ENCODE measurements at places on chromosomes 6 and 20.

DNA sequence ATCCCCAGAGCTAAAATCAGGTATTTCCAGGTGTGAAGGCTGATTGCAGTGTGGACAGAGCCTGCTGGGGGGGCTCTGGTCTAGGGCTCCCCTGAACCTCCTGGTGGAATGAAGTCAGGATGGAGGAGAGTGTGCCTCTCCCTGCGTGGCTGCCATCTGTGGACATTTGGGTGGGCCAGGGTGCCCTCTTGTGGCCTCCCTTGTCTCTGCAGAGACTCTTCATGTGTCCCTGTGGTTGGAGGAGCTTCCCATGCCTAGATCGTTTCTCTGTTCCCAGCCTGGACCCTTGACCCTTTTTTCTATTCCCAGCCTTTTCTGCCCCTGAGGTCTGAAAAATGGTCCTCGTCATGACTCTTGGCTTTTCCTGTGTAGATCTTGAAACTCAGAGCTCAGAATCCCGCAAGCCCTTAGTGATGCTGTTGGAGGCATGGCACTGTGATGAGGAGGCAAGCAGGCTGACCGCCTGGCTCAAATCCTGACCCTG, 9.9 kb upstream of the PSMF1 start:
- no peaks in the 10 kb centered on the region for H3K27me3 ChIP-seq
- no peak for DNase-seq
- no peaks in the 10 kb centered on the region for H3K36me3 ChIP-seq
- H3K4me1 ChIP-seq = no peaks in the 10 kb centered on the region

DNA sequence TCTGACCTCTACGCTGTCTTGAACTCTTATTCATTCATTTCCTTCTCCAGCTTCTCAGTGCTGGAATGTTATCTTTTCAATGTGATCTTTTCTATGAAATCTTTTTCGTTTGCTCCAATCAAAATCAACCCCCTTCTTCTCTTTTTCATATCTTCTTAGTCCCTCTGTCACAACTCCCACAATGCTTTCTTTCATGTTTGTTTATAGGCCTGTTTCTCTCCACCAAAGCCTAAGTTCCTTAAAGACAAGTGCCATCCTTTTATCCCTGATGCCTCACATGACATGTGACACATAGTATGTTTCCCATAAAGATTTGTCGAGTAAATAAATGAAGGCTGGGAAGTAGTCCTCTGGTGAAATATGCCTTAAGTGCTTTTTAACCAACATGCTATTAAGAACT, 38.1 kb downstream of the CRYBG1 start:
- H3K36me3 ChIP-seq = no peaks in the 10 kb centered on the region
- DNase-seq = no peak
- H3K27ac ChIP-seq = no peak overlapping the region
- no peak overlapping the region for H3K4me3 ChIP-seq
- no peaks in the 10 kb centered on the region for H3K27me3 ChIP-seq
- no peaks in the 10 kb centered on the region for H3K4me1 ChIP-seq

- no peak for DNase-seq
- no peak overlapping the region for H3K27ac ChIP-seq
- H3K36me3 ChIP-seq = no peaks in the 10 kb centered on the region
- no peaks in the 10 kb centered on the region for H3K4me1 ChIP-seq
- no peak overlapping the region for H3K4me3 ChIP-seq
These were observed 277.4 kb upstream of the JAG1 start for GRCh38 chr20:10951216-10951615.

DNA sequence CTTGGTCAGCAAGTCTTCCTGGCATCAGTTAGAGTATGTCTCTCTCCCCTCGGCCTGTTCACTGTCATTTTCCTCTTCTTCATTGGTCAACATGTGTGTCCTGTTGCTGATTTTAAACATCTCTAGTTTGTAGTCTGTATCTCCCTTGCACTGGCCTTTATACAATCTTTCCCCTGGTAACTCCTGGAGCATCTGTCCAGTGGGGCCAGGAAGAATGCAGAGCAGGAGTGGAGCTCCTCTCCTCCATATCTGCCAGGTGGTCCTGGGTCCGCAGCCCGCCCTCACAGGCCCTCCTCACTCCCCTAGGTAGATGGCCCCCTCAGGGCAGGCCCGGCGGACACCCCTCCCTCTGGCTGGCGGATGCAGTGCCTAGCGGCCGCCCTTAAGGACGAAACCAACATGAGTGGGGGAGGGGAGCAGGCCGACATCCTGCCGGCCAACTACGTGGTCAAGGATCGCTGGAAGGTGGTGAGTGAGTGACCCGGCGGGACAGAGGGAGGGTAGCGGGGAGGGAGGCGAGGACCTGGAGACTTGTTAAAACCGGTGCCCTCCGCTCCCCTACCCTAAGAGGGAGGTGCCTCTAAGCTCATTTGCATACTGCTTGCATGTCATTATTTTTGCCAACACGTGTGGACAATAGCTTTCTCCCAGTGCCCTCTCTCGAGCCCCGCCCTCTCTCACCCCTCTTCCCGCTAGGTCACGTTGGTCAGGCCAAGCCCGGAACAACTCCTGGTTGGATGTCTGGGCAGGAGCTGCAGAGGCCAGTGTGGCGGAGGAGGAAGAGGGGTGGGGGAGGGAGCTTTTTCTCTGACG, 3.2 kb downstream of the TTBK1 start:
- H3K27me3 ChIP-seq = peaks cover 20% of the 10 kb centered on the region
- DNase-seq = no peak
- H3K36me3 ChIP-seq = no peaks in the 10 kb centered on the region
- peaks cover 5% of the 10 kb centered on the region for H3K4me1 ChIP-seq

DNA sequence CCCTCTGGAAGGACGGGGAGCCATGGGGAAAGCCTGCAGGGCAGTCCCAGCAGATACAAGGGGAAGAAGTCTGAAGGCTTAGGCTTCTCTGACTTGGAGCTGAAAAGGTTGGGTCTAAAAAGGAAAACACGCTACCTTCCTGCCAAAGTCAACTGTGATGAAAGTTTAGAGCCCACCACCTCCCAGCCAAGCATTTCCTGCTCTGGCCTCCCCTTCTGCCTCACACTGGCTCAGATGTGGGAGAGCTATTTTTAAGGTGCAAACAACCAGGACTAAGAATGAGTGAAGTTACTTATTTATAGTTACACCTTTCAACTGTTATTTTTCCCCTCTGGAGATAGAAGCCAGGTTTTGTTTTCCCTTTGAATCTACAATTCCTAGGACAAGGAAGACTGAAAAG, 21.2 kb downstream of the NEDD9 start:
- H3K36me3 ChIP-seq = peaks cover 12% of the 10 kb centered on the region
- no peaks in the 10 kb centered on the region for H3K27me3 ChIP-seq
- H3K4me1 ChIP-seq = no peaks in the 10 kb centered on the region
- DNase-seq = no peak
- H3K27ac ChIP-seq = no peak overlapping the region

DNA sequence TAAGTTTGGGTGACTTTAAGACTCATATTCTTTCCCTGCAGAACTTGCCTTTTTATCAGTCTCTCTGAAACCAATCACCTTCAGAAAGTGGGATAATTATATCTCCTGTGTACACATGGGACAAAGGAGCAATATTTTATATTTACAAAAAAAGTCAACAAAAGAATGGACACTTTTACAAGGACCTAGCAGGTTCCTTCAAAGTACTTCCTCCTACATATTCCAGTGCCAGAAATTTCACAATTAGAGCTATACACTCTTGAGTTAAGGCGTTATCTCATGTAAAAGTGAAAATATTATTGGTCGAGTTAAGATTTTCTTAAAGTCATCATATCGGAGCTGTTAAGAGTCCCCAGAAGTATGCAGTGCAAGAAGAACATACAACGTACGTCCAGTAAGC, 98.9 kb upstream of the MAFB start:
- no peak for DNase-seq
- H3K4me1 ChIP-seq = no peaks in the 10 kb centered on the region
- H3K27ac ChIP-seq = no peak overlapping the region
- H3K4me3 ChIP-seq = no peak overlapping the region
- H3K36me3 ChIP-seq = no peaks in the 10 kb centered on the region
